ENCODE measurements at places on chromosomes 13 and 19.

DNA sequence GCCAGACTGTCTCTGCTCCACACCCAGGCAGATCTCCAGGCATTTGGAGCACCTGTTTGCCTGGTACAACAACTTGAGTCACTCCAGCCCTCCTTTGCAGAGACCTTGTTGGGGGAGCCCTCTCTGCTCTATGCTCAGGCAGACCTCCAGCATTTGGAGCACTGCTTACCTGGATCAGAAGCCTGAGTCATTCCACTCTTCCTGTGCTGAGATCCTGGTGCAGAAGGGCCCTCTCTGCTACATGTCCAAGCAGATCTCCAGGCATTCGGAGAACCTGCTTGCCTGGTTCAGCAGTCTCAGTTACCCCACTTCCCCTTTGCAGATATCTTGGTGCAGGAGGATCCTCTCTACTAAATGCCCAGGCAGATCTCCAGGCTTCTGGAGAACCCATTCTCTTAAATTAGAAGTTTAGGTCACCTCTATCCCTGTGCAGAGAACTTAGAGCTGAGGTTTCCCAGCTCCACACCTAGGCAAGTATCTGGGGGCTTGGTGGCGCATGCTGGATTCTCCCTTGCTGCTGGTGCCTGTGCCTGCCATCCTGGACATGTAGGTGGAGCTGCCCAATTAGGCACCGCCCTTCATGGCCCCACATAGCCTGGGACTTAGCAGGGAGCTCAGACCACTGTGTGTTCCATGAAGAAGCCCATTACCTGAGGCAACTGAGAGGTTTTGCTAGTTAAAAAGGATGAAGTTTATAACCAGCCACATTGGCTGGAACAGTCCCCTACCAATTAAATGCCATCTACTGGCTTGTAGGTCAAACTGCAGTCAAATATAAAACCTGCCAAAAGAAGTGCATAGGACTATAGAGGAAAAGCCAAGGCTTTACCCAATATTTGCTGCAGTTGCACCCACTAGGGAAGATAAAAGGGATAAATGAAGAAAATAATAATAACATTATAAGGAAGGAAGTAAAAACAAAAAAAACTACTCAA, 97.6 kb upstream of the SLITRK6 start:
- DNase-seq: no peak

- DNase-seq: no peak
Observed at GRCh38 chr13:101059793-101060192, 356.5 kb downstream of the NALCN start.

DNA sequence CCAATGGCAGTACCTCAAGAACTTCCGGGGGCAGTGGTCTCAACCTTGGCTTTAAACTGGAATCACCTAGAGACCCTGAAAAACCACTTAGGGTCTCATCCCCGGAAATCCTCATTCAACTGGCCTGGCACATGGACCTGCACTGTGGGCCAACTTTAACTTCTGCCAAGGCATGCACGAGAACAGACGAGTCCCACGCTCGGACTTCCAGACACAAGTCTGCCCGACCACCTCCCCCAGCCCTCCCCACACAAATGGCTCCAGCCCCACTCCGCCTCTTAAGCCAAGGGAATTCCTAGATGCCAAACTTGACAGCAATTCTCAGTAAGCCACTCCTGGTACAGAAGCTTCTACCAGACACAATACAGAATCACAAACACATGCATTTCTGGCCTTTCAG, 114.0 kb downstream of the STK24 start:
- no peak for DNase-seq

GRCh38 chr19:47471733-47472457, at the start of gene SLC8A2:
Gene SLC8A2, minus strand, starts transcription at chr19:47471893. Its CDS starts 5,490 bp downstream, at chr19:47466403.
- peak; percentile 54 for DNase-seq

DNA sequence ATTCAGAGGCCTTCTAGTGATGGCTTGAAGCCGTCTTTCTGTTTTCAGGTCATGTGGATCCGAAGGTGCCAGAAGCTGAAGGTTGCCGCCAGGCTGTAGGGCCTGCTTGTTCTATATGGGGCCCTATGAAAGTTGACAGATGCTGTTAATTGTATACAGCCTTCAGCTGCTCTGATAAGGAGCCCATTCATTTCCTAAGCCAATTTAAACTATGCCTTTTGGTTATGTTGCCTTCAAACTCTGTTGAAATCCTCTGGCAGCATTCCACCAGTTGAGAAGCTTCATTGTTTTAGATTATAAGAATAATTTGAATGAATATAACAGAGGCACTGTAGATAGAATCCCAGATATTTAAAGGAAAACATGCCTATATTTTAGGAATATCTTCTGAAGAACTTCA, 34.4 kb downstream of the RAP2A start:
- DNase-seq: no peak

- DNase-seq: no peak
Observed at GRCh38 chr19:7856109-7856591, 18.0 kb downstream of the PRR36 start.

- DNase-seq: no peak
Observed at GRCh38 chr19:17948931-17949930, 16.4 kb downstream of the CCDC124 start.
